ENCODE measurements at places on chromosomes 12 and 14.

DNA sequence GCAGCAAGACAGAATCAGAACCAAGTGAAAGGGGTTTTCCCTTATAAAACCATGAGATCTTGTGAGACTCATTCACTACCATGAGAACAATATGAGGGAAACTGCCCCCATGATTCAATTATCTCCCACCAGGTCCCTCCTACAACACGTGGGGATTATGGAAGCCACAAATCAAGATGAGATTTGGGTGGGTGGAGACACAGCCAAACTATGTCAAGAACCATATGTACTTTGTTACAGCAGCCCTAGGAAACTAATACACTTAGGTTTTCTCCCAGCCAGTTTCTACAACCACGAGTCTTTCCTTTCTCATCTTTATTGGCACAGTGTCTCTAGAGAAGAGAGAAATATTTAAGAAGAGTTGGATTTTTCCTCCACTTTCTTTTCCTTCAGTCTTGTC, 72.6 kb downstream of the BTG1 start:
- DNase-seq: no peak

DNA sequence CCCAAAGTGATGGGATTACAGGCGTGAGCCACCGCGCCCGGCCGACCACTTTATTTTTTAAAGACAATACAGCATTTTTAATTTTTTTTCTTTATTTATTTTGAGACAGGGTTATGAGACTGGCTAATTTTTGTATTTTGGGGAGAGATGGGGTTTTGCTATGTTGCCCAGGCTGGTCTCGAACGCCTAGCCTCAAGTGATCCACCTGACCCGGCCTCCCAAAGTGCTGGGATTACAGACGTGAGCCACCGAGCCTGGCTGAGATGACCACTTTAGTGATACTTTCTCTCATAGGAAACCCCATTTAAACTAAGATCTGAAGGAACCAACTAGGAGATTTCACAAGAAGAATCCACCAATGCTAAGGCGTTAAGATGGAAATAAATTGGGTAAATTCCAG, 1.2 kb upstream of the RHEBL1 start:
- no peak for DNase-seq

DNA sequence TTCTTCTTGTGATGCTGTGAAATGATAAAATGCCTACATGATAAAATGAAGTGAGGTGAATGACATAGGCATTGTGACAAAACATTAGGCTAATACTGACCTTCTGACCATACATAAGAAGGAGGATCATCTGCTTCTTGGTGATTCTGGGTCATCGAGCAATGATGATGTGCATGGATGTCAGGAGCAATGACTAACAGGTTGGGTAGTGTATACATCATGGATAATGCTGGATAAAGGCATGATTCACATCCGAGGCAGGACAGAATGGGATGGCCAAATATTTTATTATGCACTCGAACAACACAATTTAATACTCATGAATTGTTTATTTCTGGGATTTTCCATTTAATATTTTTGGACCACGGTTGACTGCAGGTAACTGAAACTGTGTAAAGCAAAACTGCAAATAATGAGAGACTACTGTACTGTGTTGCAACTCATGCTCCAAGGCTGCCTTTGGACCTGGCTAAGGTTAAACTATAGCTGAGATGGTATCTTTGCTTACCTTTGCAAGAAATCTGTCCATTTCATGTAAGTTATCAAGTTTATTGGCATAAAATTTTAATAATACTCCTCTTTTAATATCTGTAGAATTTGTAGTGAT, 7.6 kb upstream of the SLC25A21 start:
- DNase-seq: no peak

GRCh38 chr12:24821691-24822090, 127.2 kb downstream of the BCAT1 start:
- no peak for DNase-seq

GRCh38 chr14:95651821-95652583, 34.2 kb upstream of the TCL1B start:
- DNase-seq: no peak

GRCh38 chr12:49413010-49413409, 45.7 kb downstream of the SPATS2 start:
- no peak for DNase-seq

DNA sequence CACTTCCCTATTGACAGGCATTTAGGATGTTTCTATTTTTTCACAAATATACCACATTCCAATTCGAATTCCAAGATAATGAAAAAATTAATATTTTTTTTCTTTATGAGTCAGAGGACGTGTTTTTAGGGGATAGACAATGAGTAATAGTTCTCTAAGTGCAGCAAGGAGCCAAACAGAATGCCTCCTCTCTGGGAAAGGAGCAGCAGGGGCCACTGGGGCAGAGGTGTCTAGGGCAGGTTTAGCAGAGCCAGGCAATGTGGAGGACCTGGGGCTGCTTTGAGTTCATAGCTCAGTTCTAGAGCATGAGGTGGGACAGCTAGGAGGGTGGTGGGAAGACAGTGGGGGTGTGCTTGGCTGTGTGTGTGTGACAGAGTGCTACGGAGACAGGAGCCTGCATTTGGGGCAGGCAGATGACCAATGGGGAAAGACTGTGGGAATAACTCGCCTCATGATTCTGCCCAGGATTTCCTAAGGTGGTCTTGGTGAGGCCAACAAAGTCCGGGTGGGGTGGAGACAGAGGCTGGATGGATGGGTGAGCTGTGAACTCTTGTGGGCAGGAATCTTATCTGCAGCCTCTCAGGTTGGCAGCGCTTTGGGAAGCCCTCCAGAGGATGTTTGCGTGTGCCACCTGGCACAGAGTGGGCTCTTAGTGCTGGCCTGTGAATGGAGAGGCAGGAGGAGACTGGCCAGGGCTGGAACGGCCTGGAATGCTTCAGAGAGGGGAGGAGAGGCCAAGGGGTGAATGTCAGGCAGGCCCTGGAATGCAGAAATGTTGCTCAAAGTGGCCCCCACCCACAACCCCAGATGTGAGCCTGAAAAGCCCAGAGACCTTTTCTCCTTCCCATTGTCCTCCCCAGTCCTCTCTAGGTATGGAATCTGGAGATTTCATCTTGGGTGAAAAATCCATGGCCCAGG, 2.4 kb upstream of the KRT7 start:
- no peak for DNase-seq

GRCh38 chr12:3589745-3590144, 98.7 kb downstream of the PRMT8 start:
- DNase-seq: no peak

Measured in NCI-H460 (cell line).